Stimulated activated CD8-positive, alpha-beta memory T cell treated with anti-CD3 and anti-CD28 coated beads, Interleukin-4, amount 100 ng/mL, for 1 hour (primary cell): ENCODE measurements at places on chromosomes 13 and 19.
A peak's percentile ranks its signal among the peaks of the same experiment; 100 is the strongest.

DNA sequence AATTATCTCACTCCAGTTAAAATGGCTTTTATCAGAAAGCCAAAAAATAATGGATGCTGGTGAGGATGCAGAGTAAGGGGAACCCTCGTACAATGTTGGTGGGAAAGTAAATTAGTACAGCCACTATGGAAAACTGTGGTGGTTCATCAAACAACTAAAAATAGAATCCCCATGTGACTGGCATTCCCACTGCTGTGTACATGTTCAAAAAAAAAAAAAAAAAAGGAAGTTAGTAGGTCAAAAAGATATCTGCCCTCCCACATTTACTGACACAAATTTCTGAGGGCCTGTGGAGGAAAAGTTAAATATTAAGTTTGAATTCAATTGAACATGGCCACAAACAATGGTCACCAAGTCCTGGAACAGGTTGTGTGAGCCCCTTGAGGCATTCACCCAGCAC lies 9.8 kb upstream of the ZSCAN5A start:
- DNase-seq: no peak

DNA sequence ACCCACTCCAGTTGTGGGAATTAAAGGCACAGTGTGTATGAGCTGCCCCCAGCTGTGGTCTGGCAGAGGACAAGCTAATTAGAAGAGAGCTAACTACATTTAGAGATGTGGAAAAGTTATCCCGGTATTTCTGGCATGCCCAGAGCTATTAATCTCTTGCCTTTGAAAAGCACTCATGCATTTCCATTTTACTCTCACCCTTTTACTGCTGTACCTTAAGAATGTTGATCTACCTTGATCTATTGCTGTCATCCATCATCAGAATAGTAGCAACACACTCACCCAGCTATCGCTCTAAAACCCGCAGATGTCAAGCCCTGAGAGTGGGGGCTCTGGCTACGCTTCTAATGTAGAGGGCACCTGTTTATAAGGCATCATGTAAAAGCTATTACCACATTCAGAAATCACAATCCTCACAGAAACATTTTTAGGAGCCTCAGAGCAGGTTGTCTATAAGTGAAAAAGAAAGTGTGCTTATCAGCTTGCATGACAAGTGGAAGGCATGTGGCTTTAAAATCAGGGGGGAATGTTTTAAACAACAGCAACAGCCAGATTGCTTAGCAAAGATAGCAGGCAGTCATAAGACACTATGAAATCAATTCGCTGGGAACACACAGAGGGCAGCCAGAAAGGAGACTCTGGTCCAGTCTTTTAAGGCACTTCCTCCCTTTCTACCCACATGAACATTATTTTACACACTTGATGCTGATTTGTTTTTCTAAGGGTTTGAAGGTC lies 224.2 kb upstream of the IRS2 start:
- DNase-seq: no peak

- DNase-seq: no peak
These were observed 117.3 kb downstream of the RAB20 start for GRCh38 chr13:110444226-110444653.

GRCh38 chr13:45630791-45631190 lies 15.3 kb upstream of the ERICH6B start:
- no peak for DNase-seq

DNA sequence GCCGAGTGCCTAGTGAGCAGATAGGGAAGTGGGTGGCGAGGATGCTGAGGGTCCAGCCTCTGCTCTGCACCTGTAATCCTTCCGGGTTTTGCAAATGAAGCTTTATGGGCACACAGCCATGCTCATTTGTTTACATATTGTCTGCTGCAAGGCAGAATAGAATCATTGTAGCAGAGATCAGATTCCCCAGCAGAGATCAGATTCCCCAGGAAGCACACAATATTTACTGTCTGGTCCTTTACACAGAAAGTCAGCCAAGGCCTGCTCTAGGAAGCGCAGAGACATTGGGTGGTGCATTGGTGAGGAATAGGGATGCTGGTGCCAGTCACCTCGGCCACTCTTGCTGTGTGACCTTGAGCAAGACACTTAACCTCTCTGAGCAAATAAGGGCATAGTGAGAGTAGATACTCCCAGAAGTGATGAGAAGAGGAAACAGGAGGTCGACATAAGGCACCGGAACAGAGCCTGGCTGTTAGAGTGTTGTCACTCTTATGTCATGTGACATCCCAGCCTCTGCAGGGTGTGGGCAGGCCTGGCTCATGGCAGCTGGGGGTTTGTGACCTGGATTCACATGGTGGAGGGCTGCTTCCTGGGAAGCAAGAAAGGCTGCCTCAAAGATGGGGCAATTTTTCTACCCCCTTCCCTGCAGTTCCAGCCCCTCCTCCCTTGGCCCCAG lies 25.6 kb downstream of the CARM1 start:
- no peak for DNase-seq

GRCh38 chr13:75418997-75419396 lies 63.0 kb downstream of the TBC1D4 start:
- DNase-seq: no peak

GRCh38 chr13:76927955-76928354 lies 20.4 kb upstream of the ACOD1 start:
- no peak for DNase-seq

DNA sequence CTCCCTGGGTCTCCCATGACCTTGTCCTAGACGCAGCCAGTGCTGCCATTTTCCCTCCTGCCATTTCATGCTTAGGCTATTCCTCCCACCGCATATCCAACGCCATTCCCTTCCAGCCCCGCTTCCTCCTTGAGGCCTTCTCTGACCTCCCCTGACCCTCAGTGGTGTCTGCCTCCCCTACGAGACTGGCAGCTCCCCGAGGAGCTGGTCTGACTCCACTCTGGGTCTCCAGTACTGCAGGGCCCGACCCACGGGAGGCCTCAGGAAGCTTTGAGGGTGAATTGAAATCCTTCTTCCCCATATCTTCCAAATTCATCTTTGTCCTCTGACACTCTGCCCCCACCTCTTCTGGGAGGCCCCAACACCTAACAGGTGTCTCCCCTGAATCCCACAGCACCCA lies 708 bp downstream of the KLK15 start:
- DNase-seq: no peak

- DNase-seq: peak; percentile 84
These were observed 63.6 kb downstream of the ZNF429 start for GRCh38 chr19:21568816-21569493.

DNA sequence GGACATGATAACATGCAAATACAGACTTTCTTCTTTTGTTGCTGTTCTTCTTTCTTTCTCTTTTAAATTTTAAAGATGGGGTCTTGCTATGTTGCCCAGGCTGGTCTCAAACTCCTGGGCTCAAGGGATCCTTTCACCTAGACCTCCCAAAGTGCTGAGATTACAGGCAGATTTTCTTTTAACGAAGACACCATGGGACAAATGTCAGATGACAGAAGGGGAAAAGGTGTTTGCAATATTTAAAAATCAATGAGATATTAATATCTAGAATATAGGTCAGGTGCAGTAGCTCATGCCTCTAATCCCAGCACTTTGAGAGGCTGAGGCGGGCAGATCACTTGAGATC lies 3.7 kb upstream of the RYR1 start:
- no peak for DNase-seq

GRCh38 chr19:38134540-38135149 lies 89.4 kb downstream of the DPF1 start:
- DNase-seq: no peak

DNA sequence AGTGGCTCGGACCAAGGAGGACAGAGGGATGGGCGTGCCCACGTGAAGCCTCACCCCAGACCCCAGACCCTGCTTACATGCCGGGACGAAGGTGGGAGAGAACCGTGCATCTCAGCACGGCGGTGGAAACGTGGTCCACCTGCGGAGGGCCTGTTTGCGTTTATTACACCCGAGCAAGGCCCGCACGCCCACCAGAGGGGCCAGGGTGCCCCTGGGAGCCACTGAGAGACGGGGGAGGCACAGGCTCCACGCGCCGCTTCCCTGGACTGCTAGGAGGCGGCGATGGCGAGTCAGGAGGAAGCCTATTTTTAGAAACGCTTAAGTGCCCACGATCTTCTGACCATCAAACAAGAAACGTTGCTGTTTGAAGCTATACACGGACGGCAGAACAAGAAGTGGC lies 80.7 kb downstream of the ATP11A start:
- DNase-seq: no peak

DNA sequence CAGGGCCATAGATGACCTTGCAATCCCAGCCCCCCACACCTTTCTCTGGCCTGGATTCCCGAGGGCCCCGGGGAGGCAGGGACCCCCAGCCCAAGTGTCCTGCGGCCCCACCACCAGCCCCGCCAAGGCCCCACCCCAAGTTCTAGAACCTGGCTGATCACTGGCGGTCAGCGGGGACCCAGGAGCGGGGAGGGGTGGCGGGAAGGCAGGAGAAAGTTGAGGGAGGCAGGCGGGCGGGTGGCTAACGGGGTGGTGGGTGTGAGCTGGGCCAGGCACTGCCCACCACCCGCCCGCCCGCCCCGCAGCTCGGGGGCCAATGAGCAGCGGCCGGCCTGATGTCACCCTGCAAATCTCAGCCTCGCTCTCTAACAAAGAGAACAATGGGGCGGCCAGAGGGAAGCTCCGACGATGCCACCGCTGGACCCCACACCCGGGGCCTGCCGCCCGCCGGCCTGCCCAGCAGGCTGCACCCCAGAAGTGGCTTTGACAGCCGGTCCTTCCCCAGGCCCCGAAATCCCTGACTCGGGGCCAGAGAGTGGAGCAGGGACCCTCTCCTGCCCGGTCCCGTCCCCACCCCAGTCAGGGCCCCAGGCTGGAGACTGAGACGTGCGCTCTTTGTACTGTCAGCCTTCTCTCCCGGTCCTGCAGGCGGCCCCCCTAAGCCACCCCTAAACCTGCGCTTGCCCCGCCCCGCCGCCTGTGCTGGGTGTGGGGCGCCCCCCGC lies 1.6 kb downstream of the MEX3D start:
- no peak for DNase-seq

GRCh38 chr19:35380450-35381124 lies 9.7 kb downstream of the GPR42 start:
- no peak for DNase-seq

- DNase-seq: no peak
These were observed 13.7 kb upstream of the GPR183 start for GRCh38 chr13:99320693-99321481.

GRCh38 chr13:28282451-28282850 lies 144.1 kb downstream of the PAN3 start:
- DNase-seq: no peak

DNA sequence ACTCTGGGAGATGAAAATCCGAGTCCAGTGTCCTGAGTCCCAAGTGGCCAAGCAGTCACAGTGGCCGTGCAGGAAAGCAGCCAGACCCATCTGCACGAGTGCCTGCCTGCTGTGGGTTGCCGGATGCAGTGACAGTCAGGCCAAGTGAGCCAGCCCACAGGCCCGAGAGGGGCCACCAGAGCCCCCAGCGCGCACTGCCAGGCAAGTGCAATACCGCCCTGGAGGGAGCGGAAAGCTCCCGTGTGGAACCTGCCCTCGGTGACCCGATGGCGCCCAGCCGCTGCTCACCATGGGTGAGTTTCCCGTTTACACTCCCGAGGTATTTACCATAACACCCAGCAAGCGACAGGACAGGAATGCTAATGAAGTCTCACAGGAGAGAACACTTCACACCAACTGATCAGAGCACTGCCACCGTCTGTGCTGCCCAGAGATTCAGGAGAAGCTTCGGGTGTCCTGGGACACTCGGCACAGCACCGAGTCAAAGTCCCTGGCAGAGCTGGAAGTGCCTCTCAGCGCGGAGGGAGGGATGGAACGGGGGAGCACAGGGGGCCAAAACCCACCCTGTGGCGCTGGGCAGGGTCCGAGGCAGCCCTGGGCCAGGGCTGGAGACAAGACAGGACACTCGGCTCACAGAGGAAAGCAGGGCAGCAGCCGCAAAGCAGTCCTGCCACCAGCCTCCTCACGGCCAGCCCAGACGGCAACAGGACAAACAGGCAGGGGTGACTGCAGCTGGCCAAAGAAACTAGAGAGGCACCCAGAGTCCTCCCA lies 21.3 kb upstream of the TINCR start:
- no peak for DNase-seq

DNA sequence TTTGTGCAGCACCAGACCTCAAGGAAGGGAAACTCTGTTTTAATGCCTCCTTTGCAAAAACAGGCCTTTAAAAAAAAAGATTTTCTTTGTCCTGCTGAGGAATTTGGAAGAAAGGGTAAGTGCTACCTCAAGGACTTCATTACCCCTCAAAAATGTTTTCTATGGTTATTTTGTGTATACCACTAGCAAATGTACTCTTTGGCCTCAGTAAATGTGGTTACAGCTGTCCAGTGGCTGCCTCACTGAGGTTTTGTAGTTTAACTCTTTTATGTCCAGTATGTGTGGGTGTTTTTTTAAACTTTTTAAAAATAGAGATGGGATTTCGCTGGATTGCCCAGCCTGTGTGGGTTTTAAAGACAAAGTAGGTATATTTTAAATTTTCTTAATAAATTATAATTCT lies 42.2 kb upstream of the TSC22D1 start:
- DNase-seq: no peak

DNA sequence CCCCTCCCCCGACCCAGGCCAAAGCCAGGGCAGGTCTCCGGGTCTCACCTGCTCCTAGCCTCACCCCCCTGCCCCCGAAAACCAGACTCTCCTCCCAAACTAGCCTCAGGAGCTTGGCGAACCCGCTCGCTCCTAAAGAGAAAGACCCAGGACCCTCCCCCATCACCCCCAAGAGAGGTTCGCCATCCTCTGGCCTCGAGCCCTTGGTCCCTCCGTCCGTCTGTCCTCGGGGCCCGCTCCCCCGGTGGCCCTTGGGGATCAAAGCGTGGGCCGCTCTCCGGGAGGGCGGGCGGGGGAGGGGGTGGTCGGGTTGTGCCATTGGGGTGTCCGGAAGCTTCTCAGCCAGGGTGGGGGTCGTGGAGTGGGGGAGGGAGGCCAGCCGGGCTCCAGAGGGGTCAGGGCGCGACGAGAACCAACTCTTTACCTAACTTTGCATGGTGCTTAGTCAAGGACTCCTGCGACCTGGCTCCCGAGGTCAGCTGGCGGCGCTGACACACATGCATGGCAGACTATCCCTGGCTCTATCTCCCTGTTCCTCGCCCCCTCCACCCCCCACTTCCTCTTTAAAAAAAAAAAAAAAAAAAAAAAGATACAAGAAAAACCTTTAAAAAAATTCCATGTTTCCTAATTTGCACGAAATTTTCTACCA lies 15.6 kb downstream of the SMIM24 start:
- DNase-seq: no peak

GRCh38 chr13:30866677-30867076 lies 39.4 kb upstream of the MEDAG start:
- DNase-seq: no peak

GRCh38 chr19:45059258-45059965 lies 16.9 kb downstream of the ZNF296 start:
- DNase-seq: peak; percentile 72

- no peak for DNase-seq
These were observed 149.5 kb downstream of the SLITRK1 start for GRCh38 chr13:83732755-83733154.
